ENCODE measurements at places on chromosomes 4 and X. TPM values are rescaled to one million over a fixed set of nuclear protein-coding genes. Genes with fewer than 3 reads are reported as not detected.

DNA sequence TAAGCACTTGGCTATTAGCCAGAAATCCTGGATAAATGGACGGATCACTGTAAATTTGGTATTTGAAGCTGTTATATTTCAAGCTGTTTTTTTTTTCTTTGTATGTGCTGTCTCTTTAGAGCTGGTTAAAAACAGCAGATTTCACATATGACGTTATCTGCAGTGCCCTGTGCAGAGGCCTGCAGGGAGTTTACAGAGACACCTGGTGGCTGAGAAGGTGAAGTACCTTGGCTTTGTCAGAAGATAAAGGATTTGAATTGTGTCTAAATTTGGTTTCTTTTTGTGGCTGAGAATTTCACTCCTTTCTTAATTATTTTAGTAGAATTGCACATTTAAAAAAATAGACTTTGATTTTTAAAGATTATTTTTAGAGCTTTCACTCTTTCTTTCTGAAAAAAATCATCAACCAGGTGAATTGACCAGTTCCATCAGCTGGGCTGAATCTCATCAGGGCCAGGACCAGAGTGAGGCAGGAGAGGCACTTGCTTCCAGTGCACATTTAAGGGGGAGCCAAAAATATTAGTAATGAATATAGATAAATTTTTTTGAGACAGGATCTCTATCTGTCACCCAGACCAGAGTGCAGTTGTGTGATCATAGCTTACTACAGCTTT lies 9.6 kb upstream of the CHRNA9 start:
- DNase-seq = peak; percentile 72

- no peak for DNase-seq
Observed at GRCh38 chr4:78155616-78156105, 98.5 kb downstream of the FRAS1 start.

DNA sequence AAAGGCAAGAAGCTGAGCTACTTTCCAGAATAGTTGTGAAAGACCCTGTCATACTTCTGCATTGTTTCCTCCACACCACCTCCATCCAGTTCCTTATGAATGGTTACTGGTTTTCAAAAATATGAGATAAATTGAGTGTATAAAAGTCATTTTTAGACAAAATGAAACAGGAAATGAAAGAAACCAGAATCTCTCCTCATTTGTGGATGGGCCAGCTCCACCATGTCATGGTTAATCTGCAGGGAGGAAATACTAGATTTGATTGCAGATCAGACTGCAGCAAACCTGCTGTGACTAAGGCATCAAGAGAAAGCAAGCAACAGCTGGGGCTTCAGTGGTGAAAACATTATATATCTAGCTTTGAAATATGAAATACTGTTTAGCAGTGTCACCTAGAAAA lies 23.8 kb downstream of the F9 start:
- no peak for DNase-seq

DNA sequence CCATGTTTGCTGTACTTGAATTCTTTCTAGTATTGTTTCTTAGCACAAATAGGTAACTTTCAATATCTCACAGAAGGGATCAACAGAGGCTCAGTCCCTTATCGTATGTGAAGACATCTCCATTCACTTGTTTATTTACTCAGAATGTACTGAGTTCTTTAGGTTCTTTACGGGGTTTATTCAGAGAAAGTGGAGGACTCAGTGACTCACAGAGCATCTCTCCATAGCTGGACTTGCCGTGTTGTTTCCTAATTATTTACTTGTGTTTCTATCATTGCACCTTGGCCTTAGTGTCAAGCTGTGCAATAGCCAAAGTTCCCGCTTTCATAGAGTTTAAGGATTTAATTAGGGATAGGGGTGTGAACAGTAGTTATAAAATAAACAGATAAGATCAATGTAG lies 57.1 kb downstream of the RHOH start:
- peak; percentile 22 for DNase-seq

DNA sequence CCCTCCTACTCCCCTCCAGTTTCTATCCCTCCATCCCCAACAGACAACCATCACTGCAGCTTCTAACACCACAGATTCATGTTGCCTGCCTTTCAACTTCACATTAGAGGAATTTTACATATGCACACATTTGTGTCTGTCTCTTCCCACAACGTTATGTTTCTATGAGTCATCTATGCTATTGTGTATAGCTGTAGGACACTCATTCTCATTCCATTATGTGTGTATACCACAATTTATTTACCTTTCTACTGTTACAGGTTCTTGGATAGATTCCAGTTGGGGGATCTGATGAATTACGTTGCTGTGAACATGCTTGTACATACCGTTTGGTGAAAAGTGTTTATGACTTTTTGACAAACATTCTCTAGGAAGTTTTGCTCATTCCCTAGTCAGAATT lies 58.8 kb upstream of the TRPC3 start:
- peak; percentile 81 for DNase-seq

TEC gene
- total RNA-seq = 1.1 TPM

PPP2R3B gene
- 13.7 TPM for total RNA-seq
